ENCODE measurements at places on chromosomes 2 and 18. TPM values are rescaled to one million over a fixed set of nuclear protein-coding genes. Genes with fewer than 3 reads are reported as not detected.

CHRNG gene
- not detected for total RNA-seq

RAB6C gene
- total RNA-seq: 0.20 TPM

KCNE4 gene
- total RNA-seq: 13.4 TPM

NOSTRIN gene
- total RNA-seq: 13.4 TPM

DNA sequence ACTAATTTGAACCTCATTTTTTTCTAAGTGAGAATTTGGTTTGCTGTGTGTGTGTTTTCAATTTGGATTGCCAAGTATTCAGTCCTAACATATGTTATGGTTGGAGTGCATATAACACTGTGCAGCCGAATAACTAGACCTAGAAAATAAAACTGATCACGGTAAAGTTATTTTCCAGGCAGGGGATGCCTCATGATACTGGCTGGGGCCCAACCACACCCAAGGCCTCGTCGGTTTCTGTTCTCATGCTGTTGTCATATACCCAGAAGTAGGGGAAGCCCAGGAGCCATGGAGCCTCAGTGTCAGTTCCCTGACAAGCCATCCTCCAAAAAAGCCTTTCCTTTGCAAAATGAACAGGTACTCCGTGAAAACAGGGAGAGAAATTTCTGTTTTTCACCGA lies 160.2 kb downstream of the GBX2 start:
- no peak overlapping the region for H3K27ac ChIP-seq
- H3K27me3 ChIP-seq: no peaks in the 10 kb centered on the region
- no peaks in the 10 kb centered on the region for H3K4me1 ChIP-seq
- no peak for DNase-seq
- no peaks in the 10 kb centered on the region for H3K36me3 ChIP-seq
- no peak overlapping the region for H3K4me3 ChIP-seq

GRCh38 chr2:106667478-106668070 lies 180.4 kb downstream of the CD8B2 start:
- no peaks in the 10 kb centered on the region for H3K27me3 ChIP-seq
- DNase-seq: no peak
- no peak overlapping the region for H3K4me3 ChIP-seq
- H3K4me1 ChIP-seq: no peaks in the 10 kb centered on the region
- H3K27ac ChIP-seq: no peak overlapping the region
- H3K36me3 ChIP-seq: no peaks in the 10 kb centered on the region

- no peaks in the 10 kb centered on the region for H3K27me3 ChIP-seq
- no peak overlapping the region for H3K27ac ChIP-seq
- no peaks in the 10 kb centered on the region for H3K36me3 ChIP-seq
- H3K4me3 ChIP-seq: no peak overlapping the region
- no peaks in the 10 kb centered on the region for H3K4me1 ChIP-seq
Observed at GRCh38 chr2:1130922-1131321, 180.3 kb downstream of the SNTG2 start.

DNA sequence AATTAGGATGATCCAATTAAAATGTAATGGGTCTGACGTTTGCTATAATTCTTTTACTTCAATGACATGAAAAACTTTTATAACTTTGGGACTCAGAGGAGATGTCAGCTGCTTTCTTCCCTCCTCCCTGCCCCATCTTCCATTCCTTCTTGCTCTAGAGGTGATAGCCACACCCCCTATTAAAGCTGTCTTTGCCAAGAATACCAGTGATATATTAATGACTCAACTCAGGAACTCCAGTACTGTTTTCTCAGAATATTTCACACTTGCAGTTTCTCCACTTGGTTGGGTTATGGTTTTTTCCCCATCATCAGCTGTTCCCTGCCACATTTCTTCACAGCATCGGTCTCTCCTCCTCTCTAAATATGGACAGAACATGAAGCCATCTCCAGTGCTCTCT lies 184.0 kb downstream of the KCNE4 start:
- H3K4me3 ChIP-seq: no peak overlapping the region
- DNase-seq: no peak
- no peak overlapping the region for H3K27ac ChIP-seq
- no peaks in the 10 kb centered on the region for H3K36me3 ChIP-seq

DNA sequence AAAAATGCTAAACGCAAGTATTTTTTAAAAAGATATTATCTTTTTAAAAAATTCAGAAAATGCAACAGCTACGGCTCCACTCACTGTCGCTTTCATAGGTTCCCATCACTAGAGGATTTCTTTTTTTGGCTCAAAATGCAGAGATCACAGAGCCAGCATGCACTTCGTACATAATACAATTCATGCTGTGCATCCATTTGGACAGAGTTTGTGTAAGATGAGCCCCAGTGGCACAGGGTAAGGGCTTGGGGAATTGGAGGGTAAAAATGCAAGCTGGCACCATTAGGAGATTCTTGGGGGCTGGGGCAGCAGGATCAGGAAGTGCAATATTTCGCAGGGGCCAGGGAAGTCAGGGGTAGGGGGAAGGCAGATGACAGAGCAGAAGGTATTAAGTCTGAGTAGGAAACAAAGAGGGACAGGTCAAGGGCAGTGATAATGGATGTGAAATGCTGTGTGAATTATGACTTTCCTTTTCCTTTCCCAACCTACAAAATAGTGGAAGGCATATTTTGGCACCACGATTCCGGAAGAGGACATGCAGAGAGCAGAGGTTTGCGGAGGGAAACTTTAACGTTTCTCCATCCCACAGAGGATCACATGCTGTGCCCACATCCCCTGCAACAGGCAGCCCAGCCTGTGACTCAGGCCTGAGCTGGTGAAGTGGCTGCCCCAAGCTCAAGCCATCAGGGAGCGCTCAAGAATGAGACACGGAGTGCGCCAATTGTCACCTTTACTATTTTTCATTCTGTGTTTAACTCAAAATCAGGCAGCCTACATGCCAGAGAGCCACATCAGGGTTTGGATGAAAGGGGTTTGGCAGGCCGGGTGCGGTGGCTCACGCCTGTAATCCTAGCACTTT lies 4.7 kb downstream of the CAPG start:
- no peaks in the 10 kb centered on the region for H3K27me3 ChIP-seq
- no peak overlapping the region for H3K27ac ChIP-seq
- no peak for DNase-seq
- no peaks in the 10 kb centered on the region for H3K36me3 ChIP-seq
- H3K4me1 ChIP-seq: no peaks in the 10 kb centered on the region
- no peak overlapping the region for H3K4me3 ChIP-seq

- no peak for DNase-seq
- H3K27me3 ChIP-seq: no peaks in the 10 kb centered on the region
- H3K4me1 ChIP-seq: no peaks in the 10 kb centered on the region
- no peak overlapping the region for H3K4me3 ChIP-seq
- H3K36me3 ChIP-seq: no peaks in the 10 kb centered on the region
Observed at GRCh38 chr2:230137902-230138539, 69.3 kb upstream of the SLC16A14 start.

DNA sequence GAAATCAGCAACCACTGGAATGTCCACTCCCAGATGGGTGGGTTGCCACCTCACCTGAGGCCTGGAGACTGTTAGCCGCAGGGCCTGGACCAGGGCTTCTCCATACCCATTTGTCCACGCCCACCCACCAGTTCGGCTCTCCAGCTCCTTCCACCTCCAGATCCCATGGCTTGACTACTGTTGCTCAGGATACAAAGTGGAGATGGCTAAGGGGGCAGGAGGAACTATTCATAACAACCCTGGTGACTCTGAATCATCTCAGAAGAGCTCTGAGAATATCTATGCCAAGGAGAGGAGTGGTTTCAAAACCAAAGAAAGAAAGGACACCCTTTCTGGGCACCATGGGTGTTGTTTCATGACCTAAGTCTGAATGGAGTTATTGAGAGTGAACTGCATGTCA lies 145.8 kb downstream of the LAMA3 start:
- no peaks in the 10 kb centered on the region for H3K27me3 ChIP-seq
- no peaks in the 10 kb centered on the region for H3K4me1 ChIP-seq
- H3K36me3 ChIP-seq: no peaks in the 10 kb centered on the region
- H3K4me3 ChIP-seq: no peak overlapping the region
- H3K27ac ChIP-seq: no peak overlapping the region

DNA sequence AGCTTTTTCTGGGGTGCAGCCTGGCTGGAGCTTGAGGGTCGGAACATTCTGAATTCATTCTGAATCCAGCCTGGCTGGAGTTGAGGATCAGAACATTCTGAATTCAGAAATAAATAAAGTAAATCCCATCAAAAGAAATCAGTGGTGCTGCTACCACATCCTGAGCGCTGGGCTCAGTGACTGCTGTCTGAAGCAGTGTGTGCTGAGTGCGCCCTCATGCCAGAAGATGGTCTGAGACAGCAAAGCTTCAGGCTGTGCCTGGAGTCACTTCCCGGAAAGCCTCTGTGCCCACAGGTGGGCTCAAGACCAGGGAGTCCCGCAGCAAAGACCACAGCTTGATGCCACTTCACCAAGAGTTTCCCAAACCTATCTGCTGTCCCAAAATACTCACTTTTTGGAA lies 187.9 kb downstream of the VAPA start:
- peaks cover 21% of the 10 kb centered on the region for H3K4me1 ChIP-seq
- no peaks in the 10 kb centered on the region for H3K27me3 ChIP-seq
- H3K27ac ChIP-seq: no peak overlapping the region
- H3K4me3 ChIP-seq: no peak overlapping the region
- no peak for DNase-seq

DNA sequence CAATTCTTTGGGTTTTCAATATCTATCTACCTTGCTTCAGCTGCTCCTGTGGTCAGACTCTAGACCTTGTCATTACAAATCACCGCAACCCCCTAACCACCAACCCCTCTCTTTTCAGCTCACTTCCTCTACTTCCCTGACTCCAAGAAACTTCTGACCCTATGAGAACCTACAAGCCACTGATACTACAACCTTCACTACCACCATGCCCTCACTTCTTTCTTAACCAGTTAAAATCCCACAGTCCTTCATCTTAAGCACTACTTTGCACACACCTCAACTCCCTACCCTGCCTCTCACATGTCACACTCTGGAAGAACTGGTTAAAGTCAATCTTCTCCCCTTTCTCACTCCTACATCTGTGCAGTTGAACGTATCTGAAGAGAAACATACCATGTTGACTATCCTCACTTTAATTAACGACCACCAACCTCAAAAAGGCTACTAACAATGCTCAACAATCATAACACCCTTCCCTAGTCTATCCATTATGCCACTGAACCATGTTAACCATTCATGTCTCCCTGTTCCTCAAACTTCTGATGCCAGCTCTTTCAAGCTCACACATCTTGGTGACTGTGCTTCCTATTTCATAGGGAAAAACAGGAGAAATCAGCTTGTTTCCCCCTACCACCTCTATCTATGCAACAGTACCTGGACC lies 12.6 kb downstream of the EIF2AK3 start:
- H3K36me3 ChIP-seq: no peaks in the 10 kb centered on the region
- H3K27me3 ChIP-seq: no peaks in the 10 kb centered on the region
- no peak for DNase-seq
- no peak overlapping the region for H3K27ac ChIP-seq
- H3K4me1 ChIP-seq: peaks cover 3% of the 10 kb centered on the region

Measured in ovary (tissue), 10 donors.